ENCODE measurements at places on chromosomes 2 and 18.

DNA sequence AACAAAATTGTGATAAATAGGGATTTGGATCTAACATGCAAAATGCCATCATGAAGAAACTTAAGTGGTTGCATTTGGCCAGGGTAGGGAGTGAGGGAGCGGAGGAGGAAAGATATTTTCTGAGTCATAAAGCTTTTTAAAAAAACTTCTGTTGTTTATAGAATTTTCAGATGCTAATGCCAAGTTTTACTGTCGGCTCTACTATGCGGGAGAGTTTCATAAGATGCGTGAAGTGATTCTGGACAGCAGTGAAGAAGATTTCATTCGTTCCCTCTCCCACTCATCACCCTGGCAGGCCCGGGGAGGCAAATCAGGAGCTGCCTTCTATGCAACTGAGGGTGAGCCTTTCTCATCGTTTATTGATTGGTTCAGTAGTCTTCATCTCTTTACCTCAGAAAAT lies 56.0 kb upstream of the PTH2R start:
- DNase-seq = no peak

- DNase-seq = no peak
These were observed 289.0 kb downstream of the ALPK2 start for GRCh38 chr18:58339890-58340289.

DNA sequence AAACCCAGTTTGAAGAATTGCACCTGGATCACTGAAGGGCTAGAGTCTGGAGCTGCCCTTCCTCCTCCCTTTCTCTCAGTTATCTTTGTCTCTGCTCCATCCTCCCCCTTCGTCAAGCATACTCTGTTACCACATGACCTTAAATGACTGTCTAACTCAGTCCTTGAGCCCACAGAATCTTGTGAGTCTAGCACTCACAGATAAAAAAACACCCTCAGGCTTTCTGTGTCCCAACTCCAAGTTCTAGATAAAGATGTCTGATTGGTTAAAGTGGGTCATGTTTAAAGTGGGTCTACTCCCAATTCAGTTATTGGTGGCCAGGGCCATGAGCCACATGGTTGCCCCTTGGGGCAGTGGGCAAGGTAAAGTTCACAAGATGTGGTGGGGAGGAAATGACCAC lies 53.5 kb upstream of the CYP1B1 start:
- DNase-seq = no peak

DNA sequence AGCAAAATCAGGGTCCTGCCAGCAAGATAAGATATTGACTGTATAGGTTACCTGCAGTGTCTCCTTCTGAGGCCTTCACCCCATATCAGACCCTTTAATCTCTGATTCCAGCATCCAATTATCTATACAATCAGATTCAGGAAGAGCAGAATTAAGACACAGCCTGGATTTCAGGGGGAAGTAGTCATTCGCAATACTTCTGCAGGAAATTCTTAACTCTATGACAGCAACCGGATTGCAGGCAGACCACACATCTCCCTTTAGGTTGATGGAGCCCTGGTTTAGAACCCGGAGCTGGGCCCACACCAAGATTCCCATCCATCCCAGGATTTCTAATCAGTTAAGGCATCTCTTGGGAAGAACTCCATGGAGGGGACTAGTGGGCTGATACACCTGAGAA lies 9.5 kb downstream of the ARL4C start:
- DNase-seq = no peak

DNA sequence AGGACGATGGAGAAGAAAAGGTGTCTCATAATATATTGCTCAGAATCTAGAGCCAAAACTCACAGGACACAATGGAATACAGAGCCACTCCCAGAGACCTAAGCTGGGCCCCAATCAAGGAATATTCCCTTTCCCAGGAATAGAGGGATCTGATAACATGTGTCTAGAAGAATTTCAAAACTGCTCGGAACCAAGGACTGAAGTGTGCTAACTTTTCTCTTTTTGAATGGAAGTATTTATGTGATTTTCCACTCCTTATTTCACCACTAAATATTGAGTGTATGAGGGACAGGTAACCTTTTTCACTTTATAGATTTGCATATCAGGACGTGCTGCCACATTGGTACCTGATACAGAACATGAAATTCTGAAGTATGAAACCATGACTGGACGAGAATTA lies 9.2 kb upstream of the C2orf69 start:
- no peak for DNase-seq

DNA sequence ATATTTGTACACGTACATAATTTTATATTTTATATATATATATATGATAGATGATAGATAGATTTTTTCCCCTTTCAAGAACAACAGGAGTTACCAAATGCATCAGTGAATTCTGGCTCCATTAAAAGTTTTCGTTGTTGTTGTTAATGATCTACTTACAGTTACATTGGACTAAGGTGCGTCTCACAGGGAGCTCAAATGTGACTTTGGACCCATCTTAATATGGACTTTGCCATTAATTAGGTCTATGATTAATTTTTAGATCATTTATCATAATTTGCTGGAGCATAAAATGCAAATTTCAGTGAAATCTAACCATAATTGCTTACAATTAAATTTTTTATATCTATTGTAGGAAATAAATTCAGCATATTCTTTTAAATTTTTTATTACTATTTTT lies 261.6 kb downstream of the NRXN1 start:
- no peak for DNase-seq

DNA sequence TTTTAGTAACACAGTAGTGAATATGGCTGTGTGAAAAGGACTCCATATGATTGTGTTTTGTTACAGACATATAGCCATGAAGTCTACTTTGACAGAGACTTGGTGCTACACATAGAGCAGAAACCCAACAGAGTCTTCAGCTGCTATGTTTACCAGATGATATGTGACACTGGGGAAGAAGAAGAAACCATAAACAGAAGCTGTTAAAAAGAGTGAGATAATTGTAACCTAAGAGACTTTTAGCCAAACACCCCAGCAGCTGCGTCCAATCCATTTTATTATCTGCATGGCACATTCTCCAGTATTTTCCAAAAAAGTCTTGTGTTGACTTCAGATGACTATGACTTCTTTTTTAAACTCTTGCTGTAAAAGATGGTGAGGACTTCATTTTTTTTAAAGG lies 41.4 kb upstream of the CYBRD1 start:
- no peak for DNase-seq

GRCh38 chr2:42185220-42185921 lies 16.2 kb downstream of the EML4 start:
- no peak for DNase-seq

DNA sequence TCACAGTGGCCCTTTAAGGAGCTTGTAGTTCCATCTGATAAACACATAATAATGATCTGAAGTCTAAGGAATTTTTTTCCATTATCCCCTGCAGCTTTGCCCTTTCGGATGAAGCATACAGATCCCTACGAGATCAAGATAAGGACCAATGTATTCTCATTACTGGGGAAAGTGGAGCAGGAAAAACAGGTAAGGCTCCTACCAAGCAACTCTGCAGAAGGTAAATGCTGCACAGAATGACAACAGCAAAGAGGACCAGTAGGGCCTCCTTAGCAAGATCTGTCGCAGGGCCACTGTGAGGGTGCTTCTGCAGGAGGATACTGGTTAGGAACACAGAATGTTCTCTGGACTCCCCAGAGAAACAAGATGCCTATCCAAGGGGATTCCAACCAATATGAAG lies 84.6 kb downstream of the MYO1B start:
- no peak for DNase-seq

Data from NCI-H1694 treated with DMSO at 0.1 percent for 48 hours (cell line).